ENCODE measurements at places on chromosomes 12 and 14. TPM values are rescaled to one million over a fixed set of nuclear protein-coding genes. Genes with fewer than 3 reads are reported as not detected.

The TAS2R14 gene
- 2.9 TPM for total RNA-seq

- H3K4me3 ChIP-seq = no peak overlapping the region
- DNase-seq = peak; percentile 30
- H3K27ac ChIP-seq = no peak overlapping the region
- no peaks in the 10 kb centered on the region for H3K36me3 ChIP-seq
Measured at GRCh38 chr14:104321088-104321801, 182.9 kb downstream of the KIF26A start.

The KRT82 gene
- not detected for total RNA-seq

The FIGNL2 gene
- total RNA-seq = not detected

DNA sequence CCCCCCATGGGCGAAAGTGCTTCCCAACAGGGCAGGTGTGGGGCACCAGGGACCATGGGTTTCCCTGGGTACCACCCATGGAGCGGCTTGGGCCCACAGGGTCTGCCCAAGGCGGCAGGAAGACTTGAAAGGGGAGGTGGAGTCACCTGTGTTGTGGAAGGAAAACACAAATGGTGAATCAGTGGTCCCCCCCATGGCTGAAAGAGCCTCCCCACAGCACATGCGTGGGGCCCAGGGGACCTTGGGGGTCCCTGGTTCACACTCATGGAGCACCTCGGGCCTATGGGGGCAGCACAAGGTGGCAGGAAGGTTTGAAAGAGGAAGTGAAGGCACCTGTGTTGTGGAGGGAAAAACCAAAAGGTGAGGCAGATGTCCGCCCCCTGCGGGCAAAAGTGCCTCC is 581.9 kb downstream of the ALG10 start:
- H3K4me3 ChIP-seq = no peak overlapping the region
- DNase-seq = no peak
- H3K27me3 ChIP-seq = no peaks in the 10 kb centered on the region
- no peaks in the 10 kb centered on the region for H3K4me1 ChIP-seq
- no peaks in the 10 kb centered on the region for H3K36me3 ChIP-seq
- no peak overlapping the region for H3K27ac ChIP-seq

The SRRM4 gene
- total RNA-seq = not detected

GRCh38 chr14:69606258-69607184 is 4.9 kb upstream of the SUSD6 start:
- H3K36me3 ChIP-seq = no peaks in the 10 kb centered on the region
- peaks cover 6% of the 10 kb centered on the region for H3K4me1 ChIP-seq
- no peak overlapping the region for H3K4me3 ChIP-seq
- DNase-seq = no peak
- H3K27ac ChIP-seq = no peak overlapping the region

The TRIM9 gene
- total RNA-seq = 0.16 TPM

GRCh38 chr12:46779063-46779462 is 46.7 kb downstream of the SLC38A4 start:
- peaks cover 8% of the 10 kb centered on the region for H3K36me3 ChIP-seq
- peaks cover 10% of the 10 kb centered on the region for H3K4me1 ChIP-seq
- no peak overlapping the region for H3K4me3 ChIP-seq

- no peaks in the 10 kb centered on the region for H3K4me1 ChIP-seq
- no peak overlapping the region for H3K4me3 ChIP-seq
- H3K27ac ChIP-seq = no peak overlapping the region
- H3K36me3 ChIP-seq = no peaks in the 10 kb centered on the region
Measured at GRCh38 chr12:31887109-31887811, 72.0 kb upstream of the RESF1 start.

DNA sequence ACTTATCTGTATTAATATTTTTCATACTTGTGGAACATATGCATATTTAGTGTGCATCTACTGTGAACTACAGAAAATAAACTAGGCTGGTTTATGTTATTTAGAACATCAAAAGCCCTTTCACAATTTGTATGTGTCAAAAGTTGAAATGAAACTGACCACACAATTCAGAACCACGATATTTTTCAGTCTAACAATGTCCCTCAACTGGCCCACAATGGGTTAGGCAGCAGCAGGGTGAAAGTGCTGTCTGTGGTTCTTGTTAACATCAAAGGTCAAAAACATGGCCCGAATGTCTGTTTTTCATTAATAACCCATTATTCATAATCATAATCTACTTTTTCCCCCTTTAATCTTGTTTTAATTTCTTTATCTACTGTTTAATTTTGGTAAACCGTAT is 559.9 kb upstream of the ATP2B1 start:
- no peak overlapping the region for H3K27ac ChIP-seq
- H3K4me3 ChIP-seq = no peak overlapping the region
- H3K36me3 ChIP-seq = no peaks in the 10 kb centered on the region
- no peak for DNase-seq
- no peaks in the 10 kb centered on the region for H3K4me1 ChIP-seq

The KRT3 gene
- total RNA-seq = 0.08 TPM

DNA sequence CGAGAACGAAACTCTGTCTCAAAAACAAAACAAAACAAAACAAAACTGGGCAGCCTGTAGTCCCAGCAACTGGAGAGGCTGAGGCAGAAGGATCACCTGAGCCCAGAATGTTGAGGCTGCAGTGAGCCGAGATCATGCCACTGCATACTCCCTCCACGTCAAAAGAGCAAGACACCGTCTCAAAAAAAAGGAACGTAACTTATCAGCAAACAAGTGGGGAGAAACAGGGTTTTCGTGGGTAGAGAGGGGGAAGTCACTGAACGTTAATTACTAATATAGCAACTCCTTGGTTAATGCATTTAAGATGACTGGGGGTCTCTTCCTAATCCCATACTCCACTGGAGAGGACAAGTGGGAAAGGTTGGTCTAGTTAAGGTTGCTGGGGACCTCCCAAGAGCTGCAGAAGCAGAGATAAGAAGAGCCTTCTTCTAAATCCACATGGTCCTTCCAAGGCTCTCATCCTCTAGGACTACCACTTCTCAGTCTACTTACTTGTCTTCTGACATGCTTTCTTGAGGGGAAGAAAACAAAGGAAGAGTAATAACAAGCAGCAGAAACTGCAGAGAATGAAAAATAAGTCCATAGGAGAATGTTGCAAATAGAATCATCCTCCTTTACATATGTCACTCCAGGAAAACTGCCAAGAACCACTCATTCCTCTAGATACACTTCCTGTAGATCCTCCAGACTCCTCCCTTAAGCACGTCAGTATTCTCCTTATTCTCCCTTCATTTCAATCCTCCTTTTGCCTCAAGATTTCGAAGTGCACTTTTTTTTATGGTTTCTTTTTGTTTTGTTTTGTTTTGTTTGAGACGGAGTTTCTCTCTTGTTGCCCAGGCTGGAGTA is 5.8 kb downstream of the NUMB start:
- peak; percentile 31 for DNase-seq
- peaks cover 18% of the 10 kb centered on the region for H3K4me1 ChIP-seq
- H3K27me3 ChIP-seq = no peaks in the 10 kb centered on the region
- no peak overlapping the region for H3K4me3 ChIP-seq

The TPPP2 gene
- total RNA-seq = not detected

The DNAJC22 gene
- total RNA-seq = 6.3 TPM

DNA sequence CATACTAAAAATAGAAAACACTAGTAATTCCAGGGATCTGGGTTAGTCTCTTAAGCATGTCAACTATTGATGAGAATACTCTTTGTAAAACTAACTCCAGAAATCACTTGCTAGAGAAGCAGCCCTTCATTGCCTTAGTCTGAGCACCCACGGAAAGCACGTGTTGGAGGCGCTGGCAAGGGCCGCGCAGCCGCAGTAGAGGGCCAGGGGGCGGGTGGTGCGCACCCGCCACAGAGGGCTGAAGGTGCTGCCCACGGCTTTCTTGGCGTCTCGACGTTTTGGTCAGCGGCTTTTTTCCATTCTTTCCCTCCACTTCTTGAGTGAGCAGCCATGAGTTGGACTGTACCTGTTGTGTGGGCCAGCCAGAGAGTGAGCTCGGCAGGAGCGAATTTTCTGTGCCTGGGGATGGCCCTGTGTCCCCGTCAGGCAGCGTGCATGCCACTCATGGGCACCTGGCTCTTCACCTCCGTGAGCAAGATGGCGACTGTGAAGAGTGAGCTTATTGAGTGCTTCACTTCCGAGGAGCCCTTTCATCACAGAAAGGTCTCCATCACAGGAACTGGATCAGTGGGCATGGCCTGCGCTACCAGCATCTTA is 68.4 kb upstream of the PPM1H start:
- no peaks in the 10 kb centered on the region for H3K36me3 ChIP-seq
- H3K27ac ChIP-seq = no peak overlapping the region
- H3K4me3 ChIP-seq = no peak overlapping the region
- peaks cover 60% of the 10 kb centered on the region for H3K27me3 ChIP-seq

DNA sequence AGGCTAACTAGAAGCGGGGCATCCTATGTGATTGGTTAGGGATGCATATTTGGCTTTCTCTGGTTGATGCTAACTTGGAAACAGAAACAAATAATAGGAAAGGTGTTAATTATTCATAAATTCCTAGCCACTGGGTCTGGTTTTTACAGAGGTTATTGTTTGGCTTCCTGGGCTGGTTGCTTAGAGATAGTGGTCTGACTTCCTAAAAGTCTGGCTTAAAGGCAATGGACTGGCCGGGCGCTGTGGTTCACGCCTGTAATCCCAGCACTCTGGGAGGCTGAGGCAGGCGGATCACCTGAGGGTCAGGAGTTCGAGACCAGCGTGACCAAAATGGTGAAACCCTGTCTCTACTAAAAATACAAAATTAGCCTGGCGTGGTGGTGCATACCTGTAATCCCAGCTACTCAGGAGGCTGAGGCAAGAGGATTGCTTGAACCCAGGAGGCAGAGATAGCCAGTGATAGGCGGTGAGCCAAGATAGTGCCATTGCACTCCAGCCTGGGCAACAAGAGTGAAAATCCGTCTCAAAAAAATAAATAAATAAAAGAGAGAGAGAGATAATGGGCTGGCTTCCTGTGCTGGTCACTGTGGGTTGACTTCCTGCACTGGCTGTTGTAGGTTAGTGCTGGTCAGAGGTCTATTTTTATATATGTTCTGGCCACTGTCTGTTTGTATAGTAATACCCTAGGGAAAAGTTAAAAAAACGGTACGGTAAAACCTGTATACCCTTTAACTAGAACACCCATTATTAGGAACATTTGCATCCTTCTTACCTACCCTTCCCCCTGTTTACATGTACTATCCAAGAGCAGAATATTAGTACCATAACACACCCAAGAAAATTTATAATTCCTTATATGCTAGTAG is 24.1 kb downstream of the OR6S1 start:
- DNase-seq = no peak
- H3K27ac ChIP-seq = no peak overlapping the region
- no peak overlapping the region for H3K4me3 ChIP-seq
- H3K36me3 ChIP-seq = no peaks in the 10 kb centered on the region
- H3K4me1 ChIP-seq = peaks cover 11% of the 10 kb centered on the region

The ACOT6 gene
- not detected for total RNA-seq

The SLC16A7 gene
- total RNA-seq = 11.7 TPM

GRCh38 chr14:58788655-58789503 is 151.1 kb downstream of the DACT1 start:
- H3K36me3 ChIP-seq = no peaks in the 10 kb centered on the region
- H3K4me3 ChIP-seq = no peak overlapping the region
- DNase-seq = no peak
- no peak overlapping the region for H3K27ac ChIP-seq

DNA sequence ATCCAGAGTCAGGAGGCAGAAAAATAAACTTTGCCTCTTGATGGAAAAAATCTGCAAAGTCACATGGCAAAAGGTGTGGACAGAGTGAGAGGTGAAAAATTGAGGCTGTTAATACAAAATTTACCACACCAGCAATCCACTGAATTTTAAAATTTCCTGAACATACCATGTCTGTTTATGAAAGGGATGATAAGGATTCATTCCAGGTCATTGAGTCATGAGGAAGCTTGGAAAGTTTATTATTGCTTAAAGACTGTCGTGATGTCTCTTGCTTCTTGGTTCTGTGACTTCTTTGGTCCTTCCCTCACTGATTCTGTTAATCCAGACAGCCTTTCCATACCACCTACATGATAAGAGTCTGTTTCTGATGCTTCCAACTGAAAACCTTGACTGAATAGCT is 73.2 kb downstream of the TTC6 start:
- DNase-seq = peak; percentile 36
- H3K36me3 ChIP-seq = no peaks in the 10 kb centered on the region
- no peak overlapping the region for H3K27ac ChIP-seq

The MAP3K9 gene
- total RNA-seq = 0.22 TPM

- DNase-seq = no peak
- H3K4me3 ChIP-seq = no peak overlapping the region
- H3K27me3 ChIP-seq = no peaks in the 10 kb centered on the region
- H3K36me3 ChIP-seq = no peaks in the 10 kb centered on the region
- H3K27ac ChIP-seq = no peak overlapping the region
- H3K4me1 ChIP-seq = no peaks in the 10 kb centered on the region
Measured at GRCh38 chr12:127075981-127076380, 1191.0 kb upstream of the TMEM132C start.

The ZFHX2 gene
- not detected for total RNA-seq

- H3K27me3 ChIP-seq = peaks cover 39% of the 10 kb centered on the region
- H3K4me1 ChIP-seq = peaks cover 10% of the 10 kb centered on the region
- H3K36me3 ChIP-seq = no peaks in the 10 kb centered on the region
- H3K4me3 ChIP-seq = no peak overlapping the region
Measured at GRCh38 chr14:104117341-104118005, 20.9 kb upstream of the KIF26A start.

The CCDC196 gene
- total RNA-seq = not detected

The ERO1A gene
- 81.4 TPM for total RNA-seq

DNA sequence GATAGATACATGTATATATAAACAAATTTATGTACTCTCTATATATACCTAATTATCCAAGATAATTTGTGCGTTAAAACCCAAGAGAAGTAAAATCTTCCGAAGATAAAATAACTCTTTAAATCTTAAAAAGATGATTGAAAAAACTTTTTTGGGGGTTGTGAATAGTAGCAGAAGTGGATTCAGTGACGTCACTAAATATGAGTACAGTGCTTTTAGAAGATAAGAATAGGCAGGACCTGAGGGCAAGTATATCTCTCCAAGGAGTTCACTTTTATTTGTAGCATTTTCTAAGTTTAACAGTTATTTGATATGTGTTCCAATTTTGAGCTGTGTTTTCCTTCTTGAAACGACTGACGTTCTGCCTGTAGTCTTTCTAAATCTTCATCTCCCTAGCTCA is 319.8 kb downstream of the PPFIA2 start:
- no peak overlapping the region for H3K4me3 ChIP-seq
- DNase-seq = no peak
- H3K4me1 ChIP-seq = no peaks in the 10 kb centered on the region
- no peak overlapping the region for H3K27ac ChIP-seq

- H3K27me3 ChIP-seq = peaks cover 100% of the 10 kb centered on the region
- no peak overlapping the region for H3K27ac ChIP-seq
- no peaks in the 10 kb centered on the region for H3K36me3 ChIP-seq
- no peak for DNase-seq
Measured at GRCh38 chr12:52713960-52714886, 10.9 kb upstream of the KRT77 start.

GRCh38 chr12:95326445-95326844 is 108.8 kb downstream of the VEZT start:
- no peaks in the 10 kb centered on the region for H3K36me3 ChIP-seq
- peaks cover 55% of the 10 kb centered on the region for H3K4me1 ChIP-seq
- no peak overlapping the region for H3K4me3 ChIP-seq
- DNase-seq = no peak

The KRT78 gene
- 0.21 TPM for total RNA-seq

The GUCY2C gene
- not detected for total RNA-seq
